ENCODE measurements at places on chromosomes 6 and 20.

- no peak for DNase-seq
Measured at GRCh38 chr20:62832212-62832922, 15.5 kb downstream of the COL9A3 start.

GRCh38 chr6:45537539-45537938 lies 159.8 kb upstream of the SUPT3H start:
- DNase-seq: no peak

GRCh38 chr6:6711832-6712448 lies 123.4 kb downstream of the LY86 start:
- no peak for DNase-seq

DNA sequence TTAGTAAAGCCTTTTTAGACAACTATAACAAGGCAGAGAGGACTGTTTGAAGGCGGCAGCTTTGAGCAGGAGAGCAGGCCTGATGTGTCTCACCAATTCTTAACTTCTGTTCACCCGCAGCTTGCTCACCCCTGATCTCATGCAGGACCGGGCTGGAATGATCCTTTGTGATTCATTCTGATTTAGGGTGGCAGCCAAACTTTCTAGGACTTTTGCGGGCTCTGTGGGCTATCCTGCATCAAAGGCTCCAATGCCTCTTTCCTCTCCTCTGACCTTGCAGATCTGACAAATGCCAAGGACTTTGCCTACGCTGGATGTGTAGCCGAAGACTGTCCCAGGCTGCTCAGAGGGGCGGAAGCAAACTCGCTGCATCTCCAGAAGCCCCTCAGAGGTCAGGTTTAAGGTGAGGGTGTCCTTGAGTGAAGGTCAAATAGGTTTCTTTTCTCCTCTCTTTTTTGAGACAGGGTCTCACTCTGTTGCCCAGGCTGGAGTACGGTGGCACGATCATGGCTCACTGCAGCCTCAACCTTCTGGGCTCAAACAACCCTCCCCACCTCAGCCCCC lies 72.3 kb downstream of the VEGFA start:
- DNase-seq: no peak

DNA sequence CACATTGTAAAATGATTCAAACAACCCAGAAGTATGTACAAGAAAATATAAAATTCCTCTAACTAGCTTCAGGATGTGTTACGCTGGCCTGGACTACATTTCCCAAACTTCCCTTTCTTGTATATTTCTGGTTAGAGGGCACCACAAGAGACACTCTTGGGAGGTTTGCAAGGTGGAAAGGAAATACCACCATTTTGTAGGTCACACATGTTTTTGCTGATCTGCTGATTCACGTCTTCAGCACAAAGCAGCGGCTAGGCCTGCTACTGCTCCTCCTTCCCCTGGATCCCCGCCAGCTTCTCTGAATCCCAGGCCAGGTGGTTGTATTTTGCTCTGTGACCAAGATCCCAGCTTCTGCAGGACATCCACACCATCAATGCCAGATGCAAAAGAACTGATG lies 104.2 kb downstream of the AGPAT4 start:
- DNase-seq: peak; percentile 43

DNA sequence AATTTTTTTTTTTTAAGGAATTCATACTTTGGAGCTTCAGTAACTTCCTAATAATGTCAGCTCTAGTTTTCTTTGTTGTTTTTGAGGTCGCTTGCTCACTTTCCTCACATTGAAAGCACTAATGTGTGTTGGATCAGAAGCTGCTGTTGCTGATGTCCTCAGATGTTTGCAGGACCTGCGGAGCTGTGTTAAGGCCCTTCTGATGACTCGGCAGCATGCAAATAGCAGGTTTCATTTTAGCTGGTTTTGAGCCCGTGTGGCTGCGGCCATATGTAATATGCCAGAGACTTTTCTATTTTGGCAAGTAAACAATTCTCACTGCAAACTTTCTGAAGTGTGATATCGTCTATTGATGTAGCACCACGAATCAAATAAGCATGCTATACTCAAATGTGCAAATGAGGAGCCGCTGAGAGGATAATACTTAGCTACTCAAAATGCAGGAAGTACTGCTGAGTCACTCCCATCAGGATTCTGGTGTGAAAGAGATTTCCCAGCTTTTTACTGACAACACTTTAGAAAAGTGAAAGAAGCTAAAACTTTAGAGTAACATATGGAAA lies 187.8 kb downstream of the SASH1 start:
- no peak for DNase-seq

Data from forelimb muscle (tissue), 1 donor.